ENCODE measurements at places on chromosomes 3 and 15.

GRCh38 chr3:52805270-52806039 is 10.9 kb downstream of the ITIH3 start:
- no peak for DNase-seq

DNA sequence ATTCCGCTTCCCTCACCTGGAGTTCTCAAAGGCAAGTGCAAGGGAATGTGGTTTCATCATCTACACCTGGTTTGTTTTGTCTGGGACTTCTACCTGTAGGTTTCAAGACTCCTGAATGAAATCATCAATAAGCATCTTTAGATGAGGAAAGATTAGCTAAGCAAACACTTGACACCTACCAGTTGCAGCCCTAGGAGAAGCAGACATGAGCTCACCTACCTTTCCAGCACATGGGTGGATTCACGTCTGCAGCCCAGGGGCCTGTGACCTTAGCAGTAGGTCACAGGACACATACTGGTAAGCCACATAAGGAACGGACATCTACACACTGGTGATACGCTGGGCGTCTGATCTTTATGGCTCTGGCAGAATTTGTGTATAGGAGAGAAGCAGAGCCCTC is 26.7 kb downstream of the SLCO2A1 start:
- DNase-seq: no peak

GRCh38 chr15:71225851-71226250 is 110.6 kb downstream of the THSD4 start:
- no peak for DNase-seq

DNA sequence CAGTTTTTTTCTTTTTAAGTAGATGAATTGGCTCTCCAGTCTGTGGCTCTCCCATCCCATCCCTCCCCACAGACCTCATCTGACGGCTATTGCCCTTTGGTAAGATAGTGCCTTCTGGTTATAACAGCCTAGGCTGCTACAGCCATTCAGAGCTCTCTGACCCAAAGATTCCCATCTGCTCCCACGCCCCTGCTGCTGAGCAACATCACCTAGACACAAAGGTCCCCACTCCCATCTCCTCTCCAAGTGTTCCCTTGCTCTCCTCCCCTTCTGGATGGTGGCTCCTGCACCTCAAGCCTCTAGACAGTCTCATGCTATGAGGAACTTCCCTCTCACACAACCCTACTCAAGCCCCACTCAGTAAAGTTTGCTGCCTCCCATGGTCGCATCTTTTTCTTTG is 23.7 kb downstream of the FBXW12 start:
- no peak for DNase-seq

GRCh38 chr3:50204804-50205412 is at the start of gene SLC38A3:
Gene SLC38A3 (plus strand): TSS chr3:50205271. CDS start chr3:50214200, 8,929 bp downstream.
- peak; percentile 38 for DNase-seq

DNA sequence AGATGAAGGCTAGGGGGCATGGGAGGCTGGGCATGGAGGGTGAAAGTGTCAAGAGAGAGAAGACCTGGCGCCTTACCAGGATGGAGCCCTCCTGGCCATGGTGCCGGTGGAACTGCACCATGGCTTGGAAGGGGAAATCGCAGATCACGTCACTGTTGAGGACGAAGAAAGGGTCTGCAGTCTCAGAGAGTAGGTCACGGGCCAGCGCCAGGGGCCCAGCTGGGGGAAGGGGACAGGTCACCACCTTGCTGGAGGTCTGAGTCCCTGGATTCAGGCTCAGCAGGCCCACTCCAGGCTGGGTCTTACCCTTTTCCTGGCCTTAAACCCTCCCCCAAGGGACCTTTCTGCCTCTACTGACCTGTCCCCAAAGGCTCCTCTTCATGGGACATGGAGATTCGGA is 855 bp downstream of the GMPPB start:
- DNase-seq: no peak

GRCh38 chr3:116188231-116188785 is 257.0 kb downstream of the LSAMP start:
- DNase-seq: no peak

GRCh38 chr3:18113417-18113816 is 311.7 kb downstream of the SATB1 start:
- no peak for DNase-seq

DNA sequence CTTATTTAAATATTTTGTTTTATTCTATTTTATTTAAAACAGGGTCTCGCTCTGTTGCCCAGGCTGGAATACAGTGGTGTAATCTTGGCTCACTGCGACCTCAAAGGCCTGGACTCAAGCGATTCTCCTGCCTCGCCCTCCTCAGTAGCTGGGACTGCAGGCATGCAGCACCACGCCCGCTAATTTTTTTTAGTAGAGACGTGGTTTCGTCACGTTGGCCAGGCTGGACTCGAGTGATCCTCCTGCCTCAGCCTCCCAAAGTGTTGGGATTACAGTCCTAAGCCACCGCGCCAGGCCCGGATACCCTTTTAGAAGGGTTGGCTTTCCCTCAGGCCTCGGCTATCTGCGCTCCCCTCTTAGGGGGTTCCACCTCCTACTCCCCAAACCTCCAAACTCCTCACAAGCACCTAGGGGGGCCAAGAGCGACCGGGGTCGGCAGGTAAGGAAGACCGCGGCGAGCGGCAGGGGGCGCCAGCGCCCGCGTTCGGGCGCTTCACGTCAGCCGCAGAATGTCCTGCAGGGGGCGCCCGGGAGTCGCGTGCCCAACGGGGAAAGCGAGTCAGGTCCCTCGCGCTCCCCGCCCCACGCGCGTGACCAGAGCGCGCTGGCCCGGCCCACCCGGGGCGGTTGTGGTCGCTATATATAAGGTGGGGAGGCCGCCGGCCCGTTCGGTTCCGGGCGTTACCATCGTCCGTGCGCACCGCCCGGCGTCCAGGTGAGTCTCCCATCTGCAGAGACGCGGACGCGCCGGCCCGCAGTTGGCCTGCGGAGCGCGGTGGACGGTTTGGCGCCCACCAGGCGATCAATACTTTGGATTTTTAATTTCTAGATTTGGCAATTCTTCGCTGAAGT is 51.8 kb upstream of the GATM start:
- peak; percentile 58 for DNase-seq

GRCh38 chr3:147645761-147646160 is 236.6 kb downstream of the ZIC1 start:
- no peak for DNase-seq

- no peak for DNase-seq
These were observed 40.8 kb downstream of the GOLGA6L1 start for GRCh38 chr15:23095796-23096195.

- no peak for DNase-seq
These were observed 12.2 kb downstream of the CPB1 start for GRCh38 chr3:148839805-148840204.

- no peak for DNase-seq
These were observed 28.4 kb upstream of the LDHAL6B start for GRCh38 chr15:59178151-59178695.

DNA sequence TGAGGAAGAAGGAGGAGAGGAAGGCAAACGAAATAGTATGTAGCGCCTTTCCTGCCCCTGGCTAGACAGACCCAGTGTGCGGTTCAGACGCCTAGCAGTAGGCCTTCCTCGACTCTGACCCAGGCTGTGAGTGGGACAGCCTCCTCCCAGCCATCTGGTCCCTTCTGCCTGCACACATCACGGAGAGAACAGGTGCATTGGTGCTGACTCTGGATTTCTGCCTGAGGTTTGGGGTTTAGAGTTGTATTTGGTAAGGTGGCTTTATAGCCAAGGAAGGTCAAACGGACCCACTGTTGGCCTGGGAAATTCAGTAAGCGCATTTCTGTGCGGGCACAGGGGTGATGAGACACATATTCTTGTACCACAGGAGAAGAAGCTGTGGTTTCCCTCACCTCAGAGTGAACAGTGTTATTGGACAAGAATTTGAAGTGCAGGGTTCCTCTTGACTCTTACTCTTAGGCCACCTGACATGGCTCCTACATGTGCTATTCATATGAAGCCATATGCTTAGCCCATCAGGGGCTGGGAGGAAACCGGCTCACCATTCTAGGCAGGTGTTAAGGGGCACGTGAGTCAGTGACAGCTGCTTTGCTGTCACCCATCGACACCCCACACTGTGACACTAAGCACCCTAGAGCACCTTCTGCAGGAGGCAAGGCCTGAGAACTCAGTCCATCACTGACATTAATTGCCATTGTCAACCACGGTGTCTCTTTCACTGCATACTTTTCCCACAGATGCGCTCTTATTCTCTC is 143.3 kb downstream of the CHDH start:
- DNase-seq: no peak

DNA sequence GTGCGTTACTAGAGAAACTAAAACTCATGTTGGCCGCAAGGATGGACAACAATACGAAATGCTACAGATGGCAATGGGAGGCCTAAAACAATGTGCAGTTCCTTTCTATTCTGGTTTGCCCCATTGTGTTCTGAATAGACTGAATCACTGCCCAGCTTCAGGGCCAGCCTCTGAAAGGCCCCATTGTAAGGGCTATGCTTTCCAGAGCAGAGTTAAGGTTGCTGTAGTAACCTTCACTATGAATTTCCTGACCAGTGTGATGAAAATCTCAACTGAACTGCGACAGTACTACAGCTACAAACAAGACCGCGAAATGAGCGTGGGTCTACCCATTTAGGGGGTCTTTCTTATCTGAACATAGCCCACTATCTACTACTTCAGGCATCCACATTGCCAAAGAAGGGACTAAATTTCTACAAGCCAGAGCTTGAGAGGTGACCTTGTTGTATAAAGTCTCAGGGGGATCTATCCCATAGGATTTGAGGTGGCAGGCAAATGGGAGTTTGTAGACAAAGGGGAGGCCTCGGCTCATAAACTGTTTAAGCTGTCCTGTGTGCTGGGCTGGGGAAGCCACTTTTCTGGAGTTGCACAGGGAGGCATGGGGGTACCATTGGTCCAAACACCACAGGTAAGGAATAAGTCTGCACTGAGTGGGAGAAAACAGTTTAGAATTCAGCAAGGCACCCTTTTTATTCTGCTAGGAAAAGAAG is 80.1 kb downstream of the MYO1E start:
- DNase-seq: no peak

DNA sequence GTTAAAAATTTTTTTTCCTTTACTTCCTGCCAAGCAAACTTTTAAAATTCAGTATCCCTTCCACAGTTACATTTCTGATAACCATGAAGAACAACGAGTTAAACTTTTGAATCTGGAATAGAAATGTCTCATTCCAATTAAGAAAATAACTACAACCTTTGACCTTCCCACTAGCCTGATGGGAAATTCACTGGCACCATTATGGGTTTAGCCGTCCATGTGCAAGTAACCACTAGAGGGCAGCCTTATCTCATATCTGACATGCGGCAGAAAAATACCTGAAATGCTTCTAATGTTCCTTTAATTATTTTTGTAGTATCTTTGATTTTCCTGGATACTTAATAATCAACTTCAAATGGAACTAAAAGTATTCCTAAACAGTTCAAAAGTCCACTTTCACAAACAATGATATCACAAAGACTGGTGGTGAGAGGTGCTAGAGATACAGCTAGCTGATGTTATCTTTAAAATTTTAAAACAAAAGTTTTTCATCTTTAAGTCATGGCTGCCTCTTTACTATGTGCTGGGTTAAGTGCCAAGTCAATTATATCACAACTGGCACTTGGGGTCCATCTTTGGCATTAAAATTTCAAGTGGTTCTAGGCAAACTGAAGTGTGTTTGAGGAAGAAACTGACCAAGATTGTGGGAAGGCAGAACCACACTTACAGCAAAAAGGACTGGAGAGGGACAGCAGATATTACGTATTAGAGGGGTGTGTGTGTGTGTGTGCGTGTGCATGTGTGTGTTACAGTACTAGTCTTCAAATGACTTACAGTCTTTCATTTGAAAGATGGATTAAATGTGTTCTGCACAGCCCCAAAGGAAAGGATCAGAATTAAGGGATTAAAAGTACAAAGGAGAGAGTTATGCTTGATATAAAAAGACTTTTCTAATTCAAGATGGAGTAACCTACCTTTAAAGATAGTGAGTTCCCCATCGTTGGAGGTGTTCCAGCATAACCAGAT is 107.1 kb upstream of the ICE2 start:
- DNase-seq: peak; percentile 61

- no peak for DNase-seq
These were observed 218.3 kb upstream of the SOX2 start for GRCh38 chr3:181493423-181493822.

GRCh38 chr15:75362642-75363249 is 5.7 kb downstream of the MAN2C1 start:
- DNase-seq: peak; percentile 37
